ENCODE measurements at places on chromosomes 1 and 21. TPM values are rescaled to one million over a fixed set of nuclear protein-coding genes. Genes with fewer than 3 reads are reported as not detected.

- peaks cover 21% of the 10 kb centered on the region for H3K36me3 ChIP-seq
- no peak overlapping the region for H3K4me3 ChIP-seq
- DNase-seq: no peak
- no peaks in the 10 kb centered on the region for H3K27me3 ChIP-seq
- no peaks in the 10 kb centered on the region for H3K4me1 ChIP-seq
These were observed 166.9 kb downstream of the MAGI3 start for GRCh38 chr1:113557187-113557586.

Gene LRRC3
- 4.7 TPM for total RNA-seq

Gene NTMT2
- 0.44 TPM for total RNA-seq

DNA sequence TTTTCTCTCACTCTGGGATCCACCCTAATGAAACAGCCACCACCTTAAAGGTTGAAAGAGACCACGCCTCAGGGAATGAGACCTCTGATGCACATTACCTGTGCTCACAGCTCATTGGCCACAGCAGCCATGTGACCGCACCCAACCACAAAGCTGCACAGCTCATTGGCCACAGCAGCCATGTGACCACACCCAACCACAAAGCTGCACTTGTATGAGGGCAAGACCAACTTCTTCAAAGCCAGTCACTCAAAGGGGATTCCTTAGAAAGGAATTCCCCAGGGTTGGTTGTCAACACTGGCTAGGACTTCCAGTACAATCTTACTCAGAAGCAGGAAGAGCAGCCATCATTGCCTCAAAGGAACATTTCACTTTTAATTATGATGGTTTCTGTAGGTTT lies 43.6 kb upstream of the PDE9A start:
- peaks cover 5% of the 10 kb centered on the region for H3K4me1 ChIP-seq
- H3K27ac ChIP-seq: no peak overlapping the region
- peaks cover 30% of the 10 kb centered on the region for H3K27me3 ChIP-seq
- H3K4me3 ChIP-seq: no peak overlapping the region

DNA sequence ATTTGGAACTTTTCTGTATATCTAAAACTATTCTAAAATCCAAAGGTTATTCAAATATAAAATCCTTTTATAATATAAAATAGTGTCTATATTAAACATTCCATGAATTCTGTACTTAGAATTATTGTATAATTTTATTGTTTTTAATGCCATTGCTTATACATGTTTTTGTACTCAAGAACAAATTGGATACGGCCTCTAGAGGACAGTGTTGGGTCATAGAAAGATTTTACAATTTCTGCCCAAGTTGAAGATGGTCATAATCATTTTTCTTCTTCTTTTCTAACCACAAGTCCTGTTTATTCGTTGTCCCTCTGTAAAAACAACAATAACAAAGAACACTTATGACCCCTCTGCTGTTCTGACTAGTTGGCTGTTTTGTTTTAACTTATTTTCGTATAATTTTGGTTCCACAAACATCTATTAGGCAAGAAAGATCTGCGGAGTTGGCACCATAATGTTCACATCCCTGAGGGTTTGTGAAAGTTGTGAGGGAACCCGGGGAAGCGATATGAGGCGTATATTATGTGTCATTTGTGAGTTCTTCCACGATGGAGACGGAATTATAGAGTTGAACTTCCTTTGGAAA lies 75.7 kb upstream of the KIF26B start:
- no peak overlapping the region for H3K27ac ChIP-seq
- H3K27me3 ChIP-seq: no peaks in the 10 kb centered on the region
- H3K4me1 ChIP-seq: peaks cover 5% of the 10 kb centered on the region
- DNase-seq: no peak
- H3K4me3 ChIP-seq: no peak overlapping the region

Gene C1orf94
- total RNA-seq: 5.5 TPM

GRCh38 chr1:107363154-107363553 lies 222.3 kb downstream of the NTNG1 start:
- DNase-seq: no peak
- peaks cover 21% of the 10 kb centered on the region for H3K4me1 ChIP-seq
- H3K27ac ChIP-seq: no peak overlapping the region
- no peaks in the 10 kb centered on the region for H3K36me3 ChIP-seq
- no peaks in the 10 kb centered on the region for H3K27me3 ChIP-seq
- H3K4me3 ChIP-seq: no peak overlapping the region

- peaks cover 36% of the 10 kb centered on the region for H3K36me3 ChIP-seq
- H3K27me3 ChIP-seq: no peaks in the 10 kb centered on the region
- no peak for DNase-seq
- H3K4me3 ChIP-seq: no peak overlapping the region
- H3K4me1 ChIP-seq: peaks cover 19% of the 10 kb centered on the region
These were observed 220.8 kb downstream of the NRIP1 start for GRCh38 chr21:14844001-14844400.

Gene SIK1
- total RNA-seq: 3.8 TPM

GRCh38 chr1:17212009-17212408 lies 7.1 kb downstream of the PADI1 start:
- H3K4me1 ChIP-seq: peaks cover 41% of the 10 kb centered on the region
- no peaks in the 10 kb centered on the region for H3K36me3 ChIP-seq
- H3K4me3 ChIP-seq: no peak overlapping the region
- no peak overlapping the region for H3K27ac ChIP-seq

GRCh38 chr1:96918406-96918805 lies 196.8 kb downstream of the PTBP2 start:
- H3K36me3 ChIP-seq: peaks cover 5% of the 10 kb centered on the region
- DNase-seq: no peak
- H3K27ac ChIP-seq: no peak overlapping the region
- peaks cover 5% of the 10 kb centered on the region for H3K4me1 ChIP-seq

DNA sequence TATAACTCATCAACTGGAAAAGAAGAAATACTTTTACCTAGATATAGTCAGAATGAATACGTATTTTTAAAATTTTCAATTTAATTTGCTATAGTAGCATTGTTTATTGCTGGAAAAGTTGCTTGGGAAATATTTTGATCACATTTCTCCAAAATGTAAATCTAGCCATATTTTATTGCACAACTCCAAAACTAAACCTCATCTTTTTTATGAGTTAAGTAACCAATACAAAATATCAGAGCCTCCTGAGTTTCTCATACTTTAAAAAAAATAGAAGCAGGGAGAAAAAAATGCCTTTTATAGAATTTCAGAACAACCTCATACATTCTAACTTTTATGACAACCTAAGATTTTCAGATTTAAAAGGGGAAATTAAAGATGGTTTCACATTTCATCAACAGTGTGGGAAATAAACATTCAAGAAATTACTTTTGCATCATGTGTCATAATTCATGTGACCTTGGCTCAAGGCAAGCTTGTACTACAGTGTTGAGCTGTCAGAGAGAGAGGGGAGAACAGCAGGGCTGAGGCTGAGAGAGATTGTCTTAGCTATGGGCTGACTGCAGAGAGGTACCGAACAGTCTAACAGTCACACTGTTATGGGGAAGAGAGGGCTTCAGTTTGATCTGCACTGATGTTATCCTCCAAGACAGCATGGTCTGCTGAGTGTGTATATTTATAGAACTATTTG lies 519.0 kb downstream of the LTN1 start:
- peaks cover 21% of the 10 kb centered on the region for H3K36me3 ChIP-seq
- H3K27me3 ChIP-seq: no peaks in the 10 kb centered on the region
- no peak overlapping the region for H3K4me3 ChIP-seq

DNA sequence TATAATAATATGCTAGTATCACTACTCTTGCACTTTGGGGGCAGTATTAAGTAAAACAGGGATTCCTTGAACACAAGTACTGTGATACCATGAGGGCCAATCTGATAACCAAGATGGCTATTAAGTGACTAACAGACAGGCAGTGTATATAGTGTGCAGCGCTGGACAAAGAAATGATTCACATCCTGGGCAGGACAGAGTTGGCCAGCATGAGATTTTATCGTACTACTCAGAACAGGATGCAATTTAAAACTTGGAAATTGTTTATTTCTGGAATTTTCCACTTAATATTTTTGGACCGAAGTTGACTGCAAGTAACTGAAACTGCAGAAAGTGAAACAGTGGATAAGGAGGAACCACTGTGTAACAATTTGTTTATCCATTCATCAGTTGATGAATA lies 74.6 kb downstream of the DNTTIP2 start:
- no peak overlapping the region for H3K27ac ChIP-seq
- peaks cover 11% of the 10 kb centered on the region for H3K4me1 ChIP-seq
- no peak for DNase-seq
- no peaks in the 10 kb centered on the region for H3K27me3 ChIP-seq
- H3K36me3 ChIP-seq: peaks cover 20% of the 10 kb centered on the region

DNA sequence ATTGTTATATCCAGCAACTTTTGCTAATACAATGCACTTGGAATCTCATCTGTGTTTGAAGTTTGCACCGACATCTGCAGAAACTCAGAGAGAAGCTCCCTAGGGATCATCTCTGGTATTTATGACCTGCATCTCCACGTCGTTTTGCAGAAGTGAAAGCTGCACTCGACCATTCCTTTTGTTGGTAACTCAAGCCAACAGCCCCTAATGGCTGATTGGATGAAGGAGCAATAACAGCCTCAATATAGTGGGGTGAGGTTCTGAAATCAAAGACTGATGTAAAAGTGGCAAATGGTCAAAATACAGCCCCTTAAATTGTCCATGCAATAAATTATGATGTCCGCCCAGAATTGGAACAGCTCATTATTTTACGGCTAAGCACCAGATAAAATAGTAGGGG lies 344.2 kb upstream of the KAZN start:
- H3K27ac ChIP-seq: no peak overlapping the region
- peaks cover 22% of the 10 kb centered on the region for H3K4me1 ChIP-seq
- H3K27me3 ChIP-seq: peaks cover 4% of the 10 kb centered on the region
- H3K36me3 ChIP-seq: peaks cover 4% of the 10 kb centered on the region
- no peak for DNase-seq

GRCh38 chr1:907611-908451 lies 15.9 kb upstream of the SAMD11 start:
- H3K4me3 ChIP-seq: no peak overlapping the region
- H3K4me1 ChIP-seq: peaks cover 7% of the 10 kb centered on the region
- H3K27ac ChIP-seq: no peak overlapping the region
- peaks cover 65% of the 10 kb centered on the region for H3K27me3 ChIP-seq
- peak; percentile 11 for DNase-seq

GRCh38 chr1:55375617-55376258 lies 160.6 kb upstream of the USP24 start:
- DNase-seq: peak; percentile 42
- no peak overlapping the region for H3K4me3 ChIP-seq
- H3K36me3 ChIP-seq: no peaks in the 10 kb centered on the region
- no peaks in the 10 kb centered on the region for H3K4me1 ChIP-seq
- no peaks in the 10 kb centered on the region for H3K27me3 ChIP-seq

GRCh38 chr1:50717327-50717726 lies 242.7 kb downstream of the FAF1 start:
- no peak overlapping the region for H3K27ac ChIP-seq
- no peaks in the 10 kb centered on the region for H3K27me3 ChIP-seq
- H3K4me1 ChIP-seq: peaks cover 23% of the 10 kb centered on the region
- peaks cover 9% of the 10 kb centered on the region for H3K36me3 ChIP-seq

- no peaks in the 10 kb centered on the region for H3K36me3 ChIP-seq
- H3K27me3 ChIP-seq: no peaks in the 10 kb centered on the region
- peak overlapping the region; percentile 18 for H3K27ac ChIP-seq
- DNase-seq: no peak
These were observed 36.1 kb downstream of the PEX14 start for GRCh38 chr1:10510520-10511493.

- H3K4me3 ChIP-seq: no peak overlapping the region
- H3K27ac ChIP-seq: no peak overlapping the region
- no peak for DNase-seq
- no peaks in the 10 kb centered on the region for H3K27me3 ChIP-seq
- no peaks in the 10 kb centered on the region for H3K36me3 ChIP-seq
These were observed 36.6 kb downstream of the DMRTB1 start for GRCh38 chr1:53495633-53496345.

DNA sequence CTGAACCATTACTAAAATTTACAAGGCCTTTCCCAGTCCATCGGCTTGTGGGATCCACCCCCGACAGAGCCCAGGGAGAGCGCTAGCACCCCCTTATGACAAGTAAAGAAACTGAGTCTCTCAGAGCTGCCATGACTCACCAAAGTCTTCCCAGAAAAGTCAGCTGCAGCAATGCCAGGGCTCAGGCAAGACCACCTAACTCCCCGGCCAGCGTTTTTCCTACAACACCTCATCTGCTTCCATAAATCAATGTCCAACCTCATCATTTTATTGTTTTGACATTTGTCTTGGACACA lies 15.0 kb downstream of the DHCR24 start:
- DNase-seq: no peak
- peaks cover 3% of the 10 kb centered on the region for H3K4me1 ChIP-seq
- peaks cover 79% of the 10 kb centered on the region for H3K36me3 ChIP-seq
- no peak overlapping the region for H3K27ac ChIP-seq

Gene TSSK3
- total RNA-seq: 1.7 TPM
